Immature natural killer cell (primary cell): ENCODE measurements at places on chromosomes 12 and 14.
A peak's percentile ranks its signal among the peaks of the same experiment; 100 is the strongest.

GRCh38 chr12:125283521-125283920 lies 218.3 kb downstream of the AACS start:
- DNase-seq, result no peak

DNA sequence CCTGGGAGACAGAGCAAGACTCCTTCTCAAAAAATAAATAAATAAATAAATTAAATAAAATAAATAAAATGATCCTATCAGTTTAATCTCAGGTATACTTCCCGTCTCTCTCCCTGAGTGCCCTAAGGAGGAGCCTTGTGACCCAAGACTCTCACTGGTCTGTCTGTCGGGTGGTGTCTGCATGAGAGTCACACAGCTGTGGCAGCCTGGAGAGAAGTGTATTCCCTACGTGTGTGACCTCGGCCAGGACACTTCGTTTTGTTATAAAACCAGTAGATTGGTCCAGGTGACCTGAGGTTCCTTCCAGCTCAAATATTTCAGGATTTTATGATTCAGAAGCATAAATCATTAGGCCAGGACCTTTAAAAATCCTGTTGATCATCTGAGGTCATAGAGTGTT lies 4.8 kb downstream of the SYNE3 start:
- no peak for DNase-seq

- no peak for DNase-seq
Observed at GRCh38 chr12:30440826-30441602, 254.7 kb downstream of the IPO8 start.

DNA sequence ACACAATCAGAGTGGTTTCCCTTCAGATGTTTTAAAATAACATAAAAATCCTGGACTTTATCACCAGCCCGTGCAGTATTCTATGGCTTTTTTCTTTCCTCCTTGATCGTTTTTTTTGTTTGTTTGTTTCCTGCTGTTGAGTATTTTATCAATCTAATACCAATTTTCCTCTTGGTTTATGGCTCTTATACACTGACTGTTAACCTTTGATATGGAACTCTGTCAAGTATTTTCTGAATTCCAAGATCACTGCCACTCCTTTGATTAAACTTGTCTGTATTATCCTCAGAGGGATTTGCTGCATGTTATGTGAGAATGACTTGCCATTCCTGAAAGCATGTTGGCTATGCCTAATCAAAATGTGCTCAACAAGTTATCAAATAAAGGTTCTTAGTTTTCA lies 88.4 kb downstream of the PELI2 start:
- no peak for DNase-seq

GRCh38 chr12:121250359-121250758 lies 40.4 kb downstream of the P2RX4 start:
- no peak for DNase-seq

DNA sequence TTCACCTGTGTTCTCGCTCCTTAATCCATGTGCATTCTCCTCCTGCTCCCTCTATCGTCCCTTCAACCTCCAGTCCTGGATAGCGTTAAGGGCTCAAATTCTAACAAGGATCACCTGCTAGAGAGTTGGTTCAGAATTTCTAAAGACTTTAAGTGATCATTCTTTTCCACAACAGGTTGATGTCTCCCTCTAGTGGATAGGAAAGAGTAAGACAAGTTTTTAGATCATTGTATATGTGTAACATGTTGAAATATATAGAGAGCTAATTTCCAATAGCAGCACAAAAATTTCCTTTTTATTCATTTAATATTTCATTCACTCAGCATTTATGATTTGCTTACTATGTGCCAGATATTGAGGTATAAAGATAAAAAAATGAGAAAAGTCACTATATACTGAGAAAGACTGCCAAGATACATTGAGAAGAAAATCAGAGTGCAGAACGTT lies 9.3 kb upstream of the ESR2 start:
- peak; percentile 43 for DNase-seq

DNA sequence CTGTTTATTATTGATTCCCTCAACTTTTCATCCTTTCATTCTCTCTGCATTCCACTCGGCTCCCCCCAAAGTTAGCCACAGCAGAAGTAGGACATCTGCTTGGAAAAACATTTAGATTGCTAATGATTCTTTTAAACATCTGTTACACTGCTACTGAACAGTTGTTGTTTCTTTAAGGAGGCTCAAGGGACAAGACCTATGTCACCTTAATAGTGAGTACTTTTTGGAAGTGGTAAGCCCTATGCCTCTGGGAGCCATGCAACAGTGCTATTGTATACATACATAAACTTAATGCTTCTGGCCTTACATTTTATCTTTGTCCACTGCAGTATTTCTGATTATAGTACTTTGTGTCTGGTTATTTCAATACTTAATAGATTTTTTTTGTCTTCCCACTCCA lies 628.2 kb upstream of the FOXG1 start:
- no peak for DNase-seq

- no peak for DNase-seq
Observed at GRCh38 chr14:74478996-74479635, 14.0 kb downstream of the NPC2 start.

GRCh38 chr14:61889914-61890351 lies 127.7 kb downstream of the SNAPC1 start:
- peak; percentile 66 for DNase-seq

- no peak for DNase-seq
Observed at GRCh38 chr12:93234641-93235040, 143.1 kb upstream of the NUDT4 start.

DNA sequence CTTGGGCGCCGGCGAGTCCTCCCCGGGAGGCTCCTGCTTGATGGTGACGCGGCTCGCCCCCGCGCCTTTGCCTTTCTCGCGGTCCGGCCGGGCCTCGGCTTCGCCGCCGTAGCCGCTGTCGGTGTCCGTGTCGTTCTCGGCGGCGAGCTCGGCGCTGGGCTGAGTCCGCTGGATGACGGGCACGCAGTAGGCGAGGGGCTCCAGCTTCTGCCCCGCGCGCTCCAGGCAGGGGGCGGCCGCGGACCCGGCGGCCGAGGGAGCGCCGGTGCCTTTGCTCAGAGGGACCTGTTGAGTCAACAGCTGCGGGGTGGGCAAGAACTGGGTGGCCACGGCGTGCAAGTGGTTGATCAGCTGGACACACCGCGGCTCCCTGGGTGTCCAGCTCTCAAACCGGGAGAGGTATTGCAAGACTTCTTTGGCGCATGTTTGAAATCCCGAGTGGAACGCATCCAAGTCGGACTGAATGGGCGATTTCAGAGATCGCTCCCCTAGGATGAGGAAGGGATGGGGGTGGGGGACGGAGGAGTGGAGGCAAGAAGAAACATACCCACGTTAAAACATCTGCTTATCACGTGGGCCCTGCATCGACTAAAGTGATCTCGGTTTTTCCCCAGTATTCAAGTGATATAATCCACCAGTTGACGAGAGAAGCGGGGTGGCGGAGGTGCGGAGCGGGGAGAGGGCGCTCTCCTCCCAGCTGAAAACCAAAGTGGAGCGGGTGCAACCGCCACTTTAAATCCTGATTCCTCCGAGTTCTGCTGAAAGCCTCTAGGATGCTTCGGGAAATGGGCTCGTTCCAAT lies 2.0 kb downstream of the BHLHE41 start:
- no peak for DNase-seq

DNA sequence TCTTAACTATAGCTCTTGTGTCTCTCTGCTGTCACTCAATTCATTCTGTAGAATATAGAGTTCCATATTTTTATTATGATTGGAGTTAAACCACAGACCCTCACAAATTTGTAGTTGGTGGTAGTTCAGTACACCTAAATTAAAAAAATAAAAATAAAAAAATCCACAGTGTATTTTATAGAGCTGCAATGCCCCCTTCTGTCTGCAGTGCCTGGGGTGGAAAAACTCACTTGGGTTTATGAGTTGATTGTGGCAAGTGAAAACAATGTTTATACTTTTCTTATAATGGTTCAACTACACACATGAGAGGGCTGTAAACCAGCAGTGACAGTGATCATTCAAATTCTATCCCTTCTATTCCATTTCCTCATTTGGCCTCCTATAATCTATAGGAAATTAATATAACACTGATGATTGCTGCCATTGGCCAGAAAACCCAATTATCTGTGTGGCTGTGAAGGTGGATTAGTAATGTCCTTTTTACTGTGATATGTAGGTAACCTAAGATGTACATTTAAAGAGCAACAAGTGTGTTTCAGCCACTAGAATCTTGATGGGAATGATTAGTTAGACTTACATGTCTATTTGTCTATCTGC lies 166.9 kb upstream of the LRIG3 start:
- DNase-seq, result no peak

GRCh38 chr12:80033448-80033847 lies 65.9 kb upstream of the OTOGL start:
- no peak for DNase-seq

DNA sequence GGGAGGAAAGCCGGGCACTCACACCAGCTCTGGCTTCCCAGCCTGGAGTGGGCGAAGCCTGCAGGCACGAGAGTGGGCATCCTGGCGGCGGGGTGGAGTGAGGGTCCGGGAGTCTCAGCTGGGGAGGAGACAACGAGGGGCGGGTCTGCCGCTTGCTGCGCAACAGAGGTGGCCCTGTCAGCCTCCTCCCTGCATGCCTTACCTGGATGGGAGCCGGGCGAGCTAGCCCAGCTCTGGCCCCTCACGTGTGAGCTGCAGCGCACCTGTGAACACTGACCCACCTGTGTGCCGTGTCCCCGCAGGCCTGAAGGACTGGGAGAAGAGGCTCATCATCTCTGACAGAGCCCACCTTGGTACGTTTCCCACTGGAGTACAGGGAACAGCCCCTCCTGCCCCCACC lies 13.9 kb upstream of the SIVA1 start:
- no peak for DNase-seq

DNA sequence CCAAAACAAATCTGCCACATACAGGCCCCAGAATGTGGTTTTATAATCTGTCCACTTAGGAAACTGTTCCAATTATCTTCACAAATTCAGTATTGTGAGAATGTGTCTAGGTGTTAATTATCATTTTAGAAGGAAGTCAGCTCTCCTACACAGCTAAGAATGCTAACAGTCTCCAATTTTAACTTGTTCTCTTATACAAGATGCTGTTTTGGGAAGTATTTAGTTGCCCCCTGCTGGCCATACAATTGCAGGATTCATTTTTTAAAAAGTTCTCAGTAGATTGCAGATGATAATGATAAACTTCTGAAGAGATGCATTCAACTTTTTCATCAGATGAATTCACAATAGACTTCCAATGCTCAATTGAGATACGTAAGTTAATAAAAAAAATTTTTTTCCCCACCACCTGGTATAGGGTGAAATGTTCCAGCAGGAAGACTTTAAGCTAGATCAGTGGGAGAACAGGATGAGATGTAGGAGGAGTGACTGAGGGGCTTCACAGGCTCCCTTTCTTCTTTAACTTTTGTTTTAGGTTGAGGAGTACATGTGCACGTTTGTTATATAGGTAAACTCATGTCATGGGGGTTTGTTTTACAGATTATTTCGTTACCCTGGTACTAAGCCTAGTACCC lies 27.3 kb upstream of the OSBPL8 start:
- peak; percentile 43 for DNase-seq

GRCh38 chr14:49593016-49593415 lies 5.7 kb upstream of the LRR1 start:
- DNase-seq, result no peak

GRCh38 chr14:106044949-106045596 lies 518.7 kb downstream of the TMEM121 start:
- DNase-seq, result peak; percentile 71
